ENCODE measurements at places on chromosomes 16 and 17. TPM values are rescaled to one million over a fixed set of nuclear protein-coding genes. Genes with fewer than 3 reads are reported as not detected.
A peak's percentile ranks its signal among the peaks of the same experiment; 100 is the strongest.

DNA sequence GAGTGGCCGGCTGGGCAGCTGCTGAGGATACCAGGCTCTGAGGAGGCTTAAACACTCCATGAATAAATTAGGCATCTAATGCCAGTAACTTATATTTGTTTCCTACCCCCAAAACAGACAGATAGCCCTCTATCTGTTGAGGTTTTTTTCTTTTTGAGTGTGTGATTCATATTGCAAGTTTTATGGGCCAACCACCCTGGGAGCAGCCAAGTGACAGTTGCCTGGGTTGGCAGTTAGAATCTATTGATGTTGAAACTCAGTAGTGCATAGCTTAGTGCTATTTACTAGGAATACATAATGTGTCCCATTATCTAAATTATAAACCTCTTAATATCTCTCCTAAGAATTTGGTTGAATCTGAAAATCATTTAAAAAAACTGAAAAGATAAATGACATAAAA lies 397.4 kb downstream of the CA10 start:
- no peak for DNase-seq

The IGSF6 gene
- total RNA-seq = not detected

GRCh38 chr17:55930291-55930809 lies 179.5 kb downstream of the PCTP start:
- no peak for DNase-seq

DNA sequence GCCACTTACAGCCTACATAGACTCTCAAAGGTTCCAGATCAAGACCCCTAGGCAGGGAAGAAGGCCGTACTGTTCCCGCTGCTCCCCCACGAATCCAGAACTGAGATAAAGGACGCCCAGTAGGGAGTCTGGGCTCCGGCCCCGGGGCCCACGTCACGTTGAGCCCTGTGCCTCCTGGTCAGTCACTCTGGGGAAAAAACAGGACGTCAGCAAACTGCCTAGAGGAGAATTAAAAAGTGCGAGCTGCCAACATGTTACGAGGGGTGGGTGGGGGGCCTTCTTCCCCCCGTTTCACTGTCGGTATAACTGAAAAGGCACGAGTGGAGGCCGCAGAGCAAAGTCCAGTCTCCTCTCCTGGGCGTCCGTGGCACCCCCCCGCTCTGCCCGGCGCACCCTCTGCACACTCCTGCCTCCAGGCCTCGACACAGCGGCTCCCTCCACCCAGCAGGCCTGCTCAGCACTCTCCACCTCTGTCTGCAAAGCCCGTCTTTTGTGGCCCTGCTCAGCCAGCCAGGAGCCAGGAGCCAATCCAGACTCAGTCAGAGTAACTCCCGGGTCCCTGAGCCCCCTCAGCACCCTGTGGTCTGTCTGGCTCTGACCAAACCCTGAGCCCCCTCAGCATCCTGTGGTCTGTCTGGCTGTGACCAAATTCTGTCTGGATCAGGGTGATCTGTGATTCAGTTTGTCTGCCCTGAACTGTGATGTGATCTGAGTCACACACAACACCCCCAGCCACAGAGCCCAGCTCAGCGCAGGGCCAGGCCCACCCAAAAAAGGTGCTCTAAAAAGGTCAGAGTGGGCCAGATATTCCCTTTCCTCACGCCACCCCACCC lies 6.2 kb downstream of the ITGAE start:
- DNase-seq = peak; percentile 88

The LRRC75A gene
- total RNA-seq = 2.6 TPM

DNA sequence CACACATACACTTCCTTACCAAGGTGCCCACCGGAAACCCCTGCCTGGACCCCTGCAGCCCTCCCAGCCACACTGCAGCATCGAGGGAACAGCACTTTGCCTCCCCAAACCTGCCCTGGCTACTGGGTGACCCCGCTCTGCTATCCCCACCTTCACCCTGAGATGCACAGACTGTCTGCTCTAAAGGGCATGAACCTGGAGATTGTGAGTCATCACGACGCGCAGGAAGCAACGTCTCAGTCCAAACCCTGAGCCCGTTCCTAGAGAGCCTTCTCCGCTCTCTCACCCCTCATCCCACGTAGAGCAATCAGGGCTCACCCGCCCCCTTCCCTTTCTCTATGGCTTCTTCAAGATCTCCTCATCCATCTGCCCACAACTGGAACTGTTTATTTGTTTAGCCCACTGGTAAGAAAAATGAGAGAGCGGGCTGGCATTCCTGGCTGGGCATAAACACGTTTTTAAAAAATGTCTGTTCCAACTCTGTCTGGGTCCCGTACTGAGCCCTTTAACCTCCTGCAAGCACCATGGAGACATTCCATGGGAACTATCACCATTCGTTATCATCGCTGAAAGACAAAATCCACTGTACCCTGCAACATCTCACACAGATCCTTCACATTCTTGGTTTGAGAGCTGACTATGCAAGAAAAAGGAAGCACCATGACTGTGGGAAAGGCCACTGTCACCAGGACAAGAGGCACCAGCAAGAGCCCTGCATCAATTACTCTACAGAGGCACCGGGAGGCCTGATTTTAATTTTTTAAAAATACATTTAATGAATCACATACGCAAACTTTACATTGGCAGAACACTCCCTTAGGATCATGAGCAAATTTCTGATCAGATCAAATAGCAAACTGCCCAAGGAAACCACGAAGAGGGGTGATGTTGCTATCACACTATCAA lies 28.2 kb downstream of the ZFHX3 start:
- peak; percentile 81 for DNase-seq

GRCh38 chr17:31226373-31226772 lies 70.7 kb downstream of the OMG start:
- DNase-seq = no peak

GRCh38 chr16:26672206-26672605 lies 394.5 kb upstream of the C16orf82 start:
- no peak for DNase-seq

DNA sequence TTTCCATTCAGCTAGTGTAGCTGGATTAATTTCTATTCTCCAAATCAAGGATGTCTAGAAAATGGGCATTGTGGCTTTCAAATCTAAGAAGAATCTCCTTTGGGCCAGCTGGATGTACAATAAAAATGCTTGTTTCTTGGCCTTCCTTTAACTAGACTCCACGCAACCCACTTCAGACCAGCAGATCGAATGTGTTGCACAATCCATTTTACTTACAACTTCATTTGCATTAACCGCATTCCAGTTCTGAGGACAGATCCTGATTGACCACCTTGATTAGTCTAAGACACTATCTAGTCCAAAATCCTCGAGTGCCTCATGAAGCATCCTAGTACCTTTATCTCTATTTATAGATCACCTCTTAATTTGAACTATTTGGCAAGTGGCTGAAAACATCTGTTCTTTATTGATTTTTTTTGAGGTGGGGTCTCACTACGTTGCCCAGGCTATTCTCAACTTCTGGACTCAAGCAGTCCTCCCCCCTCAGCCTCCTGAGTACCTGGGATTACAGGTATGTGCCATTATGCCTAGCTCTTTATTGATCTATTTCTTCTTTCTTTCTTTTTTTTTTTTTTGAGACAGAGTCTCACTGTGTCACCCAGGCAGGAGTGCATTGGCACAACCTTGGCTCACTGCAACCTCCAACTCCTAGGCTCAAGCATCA lies 20.3 kb upstream of the HAS3 start:
- DNase-seq = no peak

- no peak for DNase-seq
Measured at GRCh38 chr16:10989559-10989958, 45.2 kb downstream of the CLEC16A start.

GRCh38 chr17:72555052-72555451 lies 434.2 kb downstream of the SOX9 start:
- no peak for DNase-seq

DNA sequence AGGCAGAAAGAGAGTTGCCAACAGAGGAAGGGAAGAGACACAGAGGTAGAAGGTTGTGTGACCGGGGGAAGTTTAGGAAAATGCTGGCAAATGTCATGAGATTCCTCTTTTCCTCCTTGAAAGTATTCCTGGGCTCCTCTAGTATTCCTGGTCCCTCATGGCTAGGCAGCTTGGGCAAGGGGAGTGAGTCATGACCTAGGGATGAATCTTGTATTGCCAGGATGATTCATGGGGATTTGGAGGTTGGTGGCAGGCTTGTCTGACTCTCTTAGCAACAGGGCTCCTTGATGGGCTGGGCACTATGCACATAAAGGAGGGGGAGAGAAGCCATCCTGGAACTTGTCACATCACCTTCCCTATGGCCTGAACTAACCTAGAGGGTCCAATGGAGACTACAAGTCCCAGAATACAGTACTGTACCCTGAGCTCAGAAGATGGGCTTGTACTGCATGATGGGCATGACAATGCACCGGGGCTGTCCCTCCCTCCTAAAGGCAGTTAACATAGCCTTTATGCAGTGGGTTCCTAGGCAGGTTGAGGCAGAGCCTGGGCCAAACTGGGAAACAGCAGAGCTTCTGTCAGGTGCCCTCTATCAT lies 2.1 kb upstream of the SEZ6 start:
- peak; percentile 82 for DNase-seq

The ZNF597 gene
- total RNA-seq = not detected

The CCL7 gene
- 0.21 TPM for total RNA-seq

GRCh38 chr17:41697122-41697962 lies 8.7 kb downstream of the EIF1 start:
- no peak for DNase-seq

DNA sequence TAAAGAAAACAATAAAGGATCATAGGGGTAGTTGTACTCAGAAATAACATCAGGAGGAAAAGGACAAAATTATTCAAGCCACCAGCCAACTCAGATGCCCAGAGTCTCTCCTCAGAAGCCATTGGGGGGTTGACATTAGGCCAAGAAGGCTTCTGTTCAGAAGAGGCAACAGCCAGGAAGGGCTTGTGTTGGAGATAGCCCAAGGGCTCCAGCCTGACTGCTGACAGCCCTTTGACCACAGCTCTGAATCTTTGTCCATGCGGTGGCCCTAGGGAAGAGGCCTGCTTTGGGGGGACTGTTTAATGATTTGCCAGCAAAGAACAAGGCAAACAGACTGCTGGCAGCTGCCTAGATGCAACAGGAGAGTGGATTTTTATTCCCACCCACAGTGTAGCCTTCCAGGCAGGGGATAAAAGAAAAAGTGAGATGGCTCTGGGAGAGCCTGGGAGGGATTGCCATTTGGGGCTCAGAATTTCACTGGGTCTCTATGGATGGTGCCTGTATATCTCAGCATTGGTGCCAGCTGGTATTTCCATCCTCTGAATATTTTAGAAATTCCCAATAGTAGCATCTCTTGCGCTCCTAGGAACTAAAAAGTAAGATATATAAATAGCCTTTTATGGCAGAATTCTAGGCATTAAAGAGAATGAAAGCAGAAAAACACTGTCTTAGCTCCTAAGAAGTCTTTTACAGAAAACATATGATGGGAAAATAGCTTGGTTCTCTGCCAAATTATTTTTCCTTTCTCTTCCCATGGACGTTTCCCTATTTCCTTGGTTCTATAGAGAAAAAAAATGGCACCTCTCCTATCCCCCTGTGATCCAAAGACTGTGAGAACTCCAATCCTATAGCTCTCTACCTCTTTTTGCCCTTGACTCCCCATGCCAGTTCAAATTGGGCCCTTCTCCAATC lies 29.4 kb upstream of the SUPT4H1 start:
- no peak for DNase-seq

DNA sequence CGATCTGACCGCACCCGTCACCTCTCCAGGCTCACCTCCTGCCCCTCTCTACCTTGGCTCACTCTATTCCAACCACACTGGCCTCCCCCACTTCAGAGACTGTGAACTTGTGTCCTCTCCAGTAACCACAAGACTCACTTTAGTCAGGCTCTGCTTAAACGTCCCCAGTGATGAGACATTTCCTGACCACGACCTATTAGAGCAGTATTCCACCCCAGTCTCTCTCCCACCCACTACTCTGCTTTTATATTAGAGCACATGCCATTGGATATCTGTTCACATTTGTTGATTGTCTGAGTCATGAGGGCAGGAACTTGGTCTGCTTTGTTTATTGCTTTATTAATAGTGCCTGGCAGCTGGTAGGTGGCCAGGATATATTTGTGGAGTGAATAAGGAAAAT lies 20.1 kb downstream of the COX11 start:
- peak; percentile 82 for DNase-seq

The SLC13A2 gene
- not detected for total RNA-seq

DNA sequence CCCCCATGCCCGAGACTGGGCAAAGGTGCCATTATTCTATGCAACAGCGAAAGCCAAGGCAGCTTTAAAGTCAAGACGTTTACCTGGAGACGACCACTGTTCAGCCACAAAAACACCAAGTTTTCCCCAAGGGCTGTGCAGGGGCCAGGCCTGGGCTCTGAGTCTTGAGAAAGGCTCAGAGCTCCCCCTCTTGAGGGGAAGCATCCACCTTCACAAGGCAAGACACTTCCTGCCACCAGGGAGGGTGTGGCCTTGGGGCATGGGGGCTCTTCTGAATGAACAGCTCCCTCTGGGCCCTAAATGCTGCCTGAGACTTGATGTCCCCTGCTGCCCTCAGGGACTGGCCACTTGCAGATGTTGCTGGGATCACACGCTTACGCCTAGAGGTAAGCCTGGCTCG lies 26.5 kb downstream of the PDIA2 start:
- DNase-seq = no peak

GRCh38 chr17:30361766-30362279 lies 16.9 kb upstream of the CPD start:
- no peak for DNase-seq

GRCh38 chr16:65373097-65373496 lies 251.2 kb upstream of the CDH11 start:
- DNase-seq = no peak

DNA sequence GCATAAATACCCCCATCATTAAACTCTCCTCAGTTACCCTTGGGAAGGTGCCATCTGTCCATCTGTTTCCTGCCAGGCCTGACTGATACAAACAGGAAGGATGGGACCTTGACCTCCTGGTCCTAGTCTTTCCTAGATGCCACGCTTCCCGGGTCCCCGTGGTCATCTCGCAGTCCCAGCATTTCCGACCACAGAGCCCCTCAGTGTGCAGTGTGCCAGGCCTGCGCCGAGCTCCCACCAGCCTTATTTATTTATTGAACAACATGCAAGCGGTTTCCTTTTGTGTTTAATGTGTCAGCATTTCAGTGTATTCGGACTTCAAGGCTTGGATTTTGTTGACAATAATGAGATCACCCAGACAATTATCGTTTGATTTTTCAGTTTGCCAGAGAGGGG lies 45.6 kb upstream of the NKD1 start:
- no peak for DNase-seq

The FGF11 gene
- total RNA-seq = 3.0 TPM

DNA sequence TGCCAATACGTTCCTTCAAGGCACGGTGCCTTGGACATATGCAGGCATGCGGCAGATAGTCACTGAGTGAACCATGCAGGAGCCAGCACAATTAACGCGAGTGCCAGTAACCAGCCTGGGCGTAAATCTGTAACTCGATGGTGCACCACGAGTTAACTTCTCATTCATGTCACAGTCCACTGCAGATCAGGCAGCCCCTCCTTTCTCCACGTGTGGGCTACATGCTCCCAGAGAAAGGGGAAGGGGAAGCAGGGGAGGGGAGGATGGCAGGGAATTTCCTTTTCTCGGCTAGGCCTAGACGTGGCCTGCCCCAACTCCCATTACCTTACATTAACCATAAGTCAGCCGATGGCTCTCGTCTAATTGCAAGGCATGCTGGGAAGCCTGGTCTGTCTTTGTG lies 287.9 kb downstream of the CPPED1 start:
- no peak for DNase-seq

The ADGRG3 gene
- total RNA-seq = not detected

GRCh38 chr16:80463326-80463725 lies 77.5 kb upstream of the DYNLRB2 start:
- DNase-seq = no peak
